ENCODE measurements at places on chromosomes 5 and 9.
A peak's percentile ranks its signal among the peaks of the same experiment; 100 is the strongest.

DNA sequence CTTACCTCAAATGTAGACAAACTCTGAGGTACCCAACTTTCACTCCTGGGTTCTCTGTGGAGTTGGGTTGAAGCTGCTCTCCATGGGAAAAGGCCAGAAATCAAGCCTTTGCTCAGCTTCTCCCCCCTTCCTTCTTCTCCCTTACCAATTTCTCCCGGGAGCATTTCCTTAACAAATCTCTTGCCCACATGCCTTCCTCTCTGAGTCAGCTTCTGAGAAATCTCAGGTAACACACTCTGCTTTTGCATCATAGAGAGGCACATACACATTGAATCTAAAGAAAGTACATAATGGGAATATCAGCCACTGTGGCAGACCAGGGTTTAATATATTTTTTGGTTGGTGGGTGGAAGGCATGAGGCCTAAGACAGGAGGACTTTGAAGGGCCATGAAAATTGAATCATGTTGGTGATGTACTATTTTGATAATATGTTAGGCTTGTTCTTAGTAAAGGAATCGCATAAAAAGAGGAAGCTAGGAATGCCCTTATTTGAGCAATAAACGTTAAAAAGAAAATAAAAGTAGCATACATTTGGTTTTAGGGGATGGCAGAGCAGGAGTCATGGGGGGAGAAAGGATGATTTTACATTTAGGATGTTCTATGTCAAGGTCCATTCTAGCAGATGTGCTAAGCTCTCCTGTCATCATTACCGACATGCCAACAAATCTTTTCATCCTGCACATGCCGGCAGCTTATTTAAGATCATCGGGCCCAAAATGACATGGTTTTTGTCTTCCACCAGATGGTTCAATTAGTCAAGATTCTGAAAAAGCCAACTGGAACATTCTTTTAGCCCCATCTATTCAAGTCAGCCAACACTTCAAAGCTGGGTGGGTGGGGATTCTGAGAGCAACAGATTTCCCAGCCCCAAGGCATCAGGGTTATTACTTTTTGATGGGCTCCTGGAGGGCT is 199.5 kb upstream of the CLINT1 start:
- DNase-seq = no peak

DNA sequence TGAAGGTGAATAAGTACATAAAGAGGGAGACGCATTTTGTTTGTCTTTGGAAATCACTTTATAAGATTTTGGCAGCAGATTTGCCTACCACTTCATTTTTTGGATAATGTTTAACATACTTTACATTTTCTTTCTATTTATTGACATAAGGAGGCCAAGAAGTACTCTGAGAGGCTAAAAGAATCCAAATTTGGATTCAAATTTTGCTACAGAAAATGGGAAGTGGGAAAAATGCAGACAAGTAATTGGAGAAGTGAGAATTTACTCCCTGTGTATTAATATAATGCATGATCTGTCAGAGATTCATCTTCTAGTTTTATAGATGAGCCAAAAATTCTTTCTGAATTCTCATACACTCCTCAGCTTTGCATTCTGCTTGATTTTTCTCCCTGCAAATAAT is 411.2 kb upstream of the CTNND2 start:
- DNase-seq = no peak

- DNase-seq = no peak
Observed at GRCh38 chr5:42492974-42493373, 69.7 kb downstream of the GHR start.

- DNase-seq = peak; percentile 58
Observed at GRCh38 chr9:2267181-2267745, 252.1 kb downstream of the SMARCA2 start.

GRCh38 chr5:142795251-142795650 is 25.1 kb downstream of the ARHGAP26 start:
- no peak for DNase-seq

GRCh38 chr5:96065685-96066385 is 104.2 kb upstream of the ELL2 start:
- DNase-seq = no peak

GRCh38 chr9:109417054-109417453 is 81.1 kb downstream of the PTPN3 start:
- no peak for DNase-seq

DNA sequence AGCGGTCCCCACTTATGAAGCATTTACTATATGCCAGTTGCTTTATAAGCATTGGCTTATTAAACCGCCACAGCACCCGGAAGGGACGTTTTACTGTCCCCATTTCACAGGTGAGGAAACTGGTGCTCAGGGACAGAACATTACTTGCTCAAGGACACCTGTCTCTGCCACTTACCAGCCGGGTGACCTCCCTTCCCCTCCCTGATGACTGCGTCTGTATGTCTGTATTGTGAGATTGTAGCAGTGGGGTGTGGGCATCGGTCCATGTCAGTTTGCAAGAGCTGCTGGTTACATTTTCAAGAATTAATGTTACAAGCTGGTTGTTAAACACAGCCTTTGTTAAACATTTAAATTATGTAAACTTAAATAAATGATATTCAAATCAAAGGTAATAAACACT is 77.6 kb upstream of the LMX1B start:
- DNase-seq = no peak

DNA sequence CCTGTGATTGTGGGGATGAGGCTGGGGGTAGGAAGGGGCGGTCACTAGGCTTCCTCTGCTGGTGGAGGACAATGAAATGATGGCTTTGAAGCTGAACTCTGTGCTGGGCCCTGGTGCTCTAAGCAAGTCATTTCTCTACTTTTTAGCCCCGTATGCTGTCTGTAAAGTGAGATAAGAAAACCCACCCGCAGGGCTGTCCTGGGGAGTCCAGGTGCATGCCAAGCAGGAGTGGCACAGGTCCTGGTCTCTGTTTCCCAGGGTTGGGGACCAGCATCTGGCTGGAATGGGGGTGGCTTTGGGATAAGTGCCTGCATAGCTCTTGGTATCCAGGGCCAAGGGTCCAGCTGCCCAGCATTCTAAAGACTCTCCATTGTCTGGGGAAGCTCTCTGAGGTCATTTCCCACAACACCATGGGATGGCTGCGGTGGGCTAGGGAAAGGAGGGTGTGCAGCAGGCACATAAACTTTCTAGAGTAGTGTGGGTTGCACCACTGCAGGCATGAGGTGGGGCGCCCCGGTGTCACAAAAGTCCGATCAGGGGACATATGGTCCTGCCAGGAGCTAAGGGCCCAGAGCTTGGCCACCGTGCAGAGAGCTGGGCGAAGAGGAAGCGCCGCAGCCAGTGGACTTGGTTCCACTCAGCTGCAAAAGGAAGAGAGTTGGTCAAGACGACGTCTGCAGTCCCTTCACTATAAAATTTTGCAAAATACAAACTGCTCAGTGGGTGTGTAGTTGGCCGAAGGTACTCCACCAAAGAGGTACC is 25.6 kb upstream of the GTF3C5 start:
- DNase-seq = no peak

DNA sequence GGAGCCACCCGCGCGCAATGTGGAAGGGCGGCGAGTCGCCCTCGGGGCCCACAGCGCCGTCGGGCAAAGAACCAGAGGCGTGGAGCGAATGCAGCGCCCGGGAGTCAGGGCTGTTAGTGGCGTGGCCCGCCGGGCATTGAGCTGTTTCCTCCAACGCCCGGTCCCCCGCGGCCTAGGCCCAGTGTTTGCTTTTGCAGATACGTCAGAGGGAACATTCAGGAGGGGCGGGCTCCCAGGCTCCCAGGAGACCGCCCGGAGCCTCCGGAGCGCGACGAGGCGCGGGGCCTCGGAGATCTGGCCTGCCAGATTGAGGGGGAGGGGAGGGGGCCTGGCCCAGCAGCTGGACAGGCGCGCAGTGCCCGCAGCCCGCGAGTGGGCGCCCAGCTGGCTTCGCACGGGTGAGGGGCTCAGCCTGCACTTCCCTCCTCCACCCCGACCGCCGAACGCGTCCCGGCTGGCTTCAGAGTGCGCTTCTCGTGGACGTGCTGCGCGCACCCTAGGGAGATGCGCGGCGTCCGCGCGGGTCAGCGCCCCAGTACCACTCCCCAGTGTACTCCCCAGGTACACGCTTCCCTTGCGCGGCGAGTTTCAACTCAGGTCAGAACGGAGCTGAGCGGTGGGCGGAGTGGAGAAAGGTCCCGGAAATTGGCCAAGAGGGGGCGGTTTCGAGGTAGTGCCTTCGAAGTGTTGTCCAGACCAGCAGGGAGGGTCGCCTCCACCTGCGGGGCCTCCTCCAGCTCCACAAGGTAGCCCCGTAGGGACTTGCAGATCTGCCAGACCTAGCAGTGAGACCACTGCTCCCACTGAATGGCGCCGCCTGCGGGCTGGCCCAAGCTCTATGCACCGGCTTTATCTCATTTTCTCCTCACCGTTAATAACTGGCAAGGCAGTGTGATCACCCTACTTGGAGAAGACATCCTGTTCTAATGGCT is 130.4 kb downstream of the TMEM174 start:
- DNase-seq = no peak

DNA sequence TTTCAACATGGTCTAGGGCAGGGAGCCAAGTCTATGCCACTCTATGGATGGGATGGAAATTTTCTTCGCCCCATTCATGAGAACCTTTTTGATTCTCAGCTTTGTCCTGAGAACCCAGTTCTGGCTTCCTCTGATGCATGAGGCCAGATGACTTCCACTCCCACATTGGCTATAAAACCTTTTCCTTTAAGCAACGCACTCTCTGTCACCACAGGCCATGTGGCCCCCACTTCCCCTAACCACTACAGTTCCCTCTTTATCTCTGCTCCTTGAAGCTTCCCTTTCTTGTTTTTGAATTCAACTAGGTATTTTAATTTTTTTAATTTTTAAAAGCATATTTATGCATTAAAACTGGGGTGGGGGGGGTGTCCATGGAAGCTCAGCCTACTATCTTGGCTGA is 401.3 kb downstream of the ENC1 start:
- no peak for DNase-seq

GRCh38 chr9:92276331-92277032 is 17.0 kb downstream of the IARS1 start:
- DNase-seq = no peak

- DNase-seq = no peak
Observed at GRCh38 chr5:132979367-132979940, 16.0 kb upstream of the AFF4 start.

DNA sequence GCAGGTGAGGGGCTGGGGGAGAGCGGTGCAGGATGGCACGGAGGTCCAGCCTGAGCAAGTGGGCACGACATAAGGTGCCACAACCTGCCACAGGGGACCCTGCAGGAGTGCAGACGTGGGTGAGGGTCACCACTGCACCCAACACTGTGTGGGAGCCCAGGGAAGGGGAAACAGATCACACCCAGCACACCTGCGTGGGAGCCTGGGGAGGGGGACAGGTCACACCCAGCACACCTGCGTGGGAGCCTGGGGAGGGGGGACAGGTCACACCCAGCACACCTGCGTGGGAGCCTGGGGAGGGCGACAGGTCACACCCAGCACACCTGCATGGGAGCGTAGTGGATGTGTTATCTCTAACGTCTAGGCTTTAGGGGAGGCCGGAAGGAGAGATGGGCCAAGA is 47.4 kb upstream of the CLPTM1L start:
- DNase-seq = peak; percentile 7

- DNase-seq = no peak
Observed at GRCh38 chr9:81224166-81225081, 464.9 kb downstream of the TLE1 start.

- no peak for DNase-seq
Observed at GRCh38 chr9:76654051-76654461, 110.2 kb upstream of the PCA3 start.

DNA sequence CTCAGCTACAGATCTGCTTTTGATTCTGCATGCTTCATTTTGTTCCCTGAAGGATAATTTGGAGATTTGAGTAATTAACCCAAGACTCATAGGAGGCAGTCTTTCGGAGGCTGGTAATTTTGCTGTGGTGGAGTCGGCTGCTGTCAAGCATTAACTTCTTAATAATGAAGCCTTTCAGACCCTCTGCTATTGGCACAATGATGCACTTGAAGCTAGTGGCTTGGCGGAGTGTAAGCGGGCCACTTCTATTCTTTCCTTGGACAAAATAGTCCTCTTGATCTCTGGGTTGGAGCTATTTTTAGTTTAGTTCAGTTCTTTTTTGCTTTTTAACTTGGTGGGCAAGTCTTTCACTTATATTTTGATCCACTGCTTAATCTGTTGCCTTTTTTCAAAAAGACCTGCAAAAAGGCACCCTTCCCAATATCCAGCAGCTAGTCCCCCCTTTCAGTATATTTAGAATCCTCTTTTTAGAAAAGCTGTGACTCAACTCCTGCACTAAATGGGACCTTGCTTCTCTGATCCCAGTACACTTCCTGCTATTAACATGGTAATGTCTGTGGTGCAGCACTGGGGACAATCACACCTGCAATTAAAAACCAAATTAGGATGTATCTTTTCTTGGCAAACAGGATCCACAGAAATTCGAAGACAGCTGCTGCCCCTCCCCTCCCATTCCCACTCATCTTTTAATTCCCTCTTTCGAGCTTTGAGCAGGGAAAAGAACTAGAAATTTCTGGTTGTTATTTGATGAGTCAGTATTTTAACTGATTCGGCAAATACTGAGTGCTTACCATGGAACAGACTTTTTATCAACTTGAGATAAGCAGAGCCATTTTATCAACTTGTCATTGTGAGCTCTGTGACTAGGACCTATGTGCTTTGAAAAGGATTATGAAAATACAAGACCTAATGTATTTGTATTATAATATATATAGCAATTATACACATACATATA is 169.4 kb upstream of the ANKRD55 start:
- DNase-seq = no peak

- no peak for DNase-seq
Observed at GRCh38 chr9:113215132-113215531, 5.9 kb downstream of the FKBP15 start.

GRCh38 chr9:114002986-114003350 is 75.1 kb downstream of the AMBP start:
- DNase-seq = no peak

DNA sequence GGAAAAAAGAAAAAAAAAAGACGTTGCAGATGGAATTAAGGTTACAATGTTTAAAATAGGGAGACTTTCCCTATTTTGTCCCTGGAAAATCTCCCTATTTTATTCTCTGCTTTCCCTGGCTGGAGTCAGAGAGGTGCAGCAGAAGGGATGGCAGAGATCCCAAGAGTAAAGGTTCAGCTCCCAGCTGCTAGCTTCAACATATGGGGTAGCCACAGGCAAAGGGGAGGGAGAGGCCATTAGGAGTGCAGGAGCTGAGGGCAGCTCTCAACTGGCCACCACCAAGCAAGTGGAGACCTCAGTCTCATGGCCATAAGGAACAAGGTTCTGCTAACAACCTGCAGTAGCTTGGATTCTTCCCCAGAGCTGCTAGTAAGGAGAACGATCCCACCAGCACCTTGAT is 367.0 kb upstream of the DAP start:
- DNase-seq = no peak

DNA sequence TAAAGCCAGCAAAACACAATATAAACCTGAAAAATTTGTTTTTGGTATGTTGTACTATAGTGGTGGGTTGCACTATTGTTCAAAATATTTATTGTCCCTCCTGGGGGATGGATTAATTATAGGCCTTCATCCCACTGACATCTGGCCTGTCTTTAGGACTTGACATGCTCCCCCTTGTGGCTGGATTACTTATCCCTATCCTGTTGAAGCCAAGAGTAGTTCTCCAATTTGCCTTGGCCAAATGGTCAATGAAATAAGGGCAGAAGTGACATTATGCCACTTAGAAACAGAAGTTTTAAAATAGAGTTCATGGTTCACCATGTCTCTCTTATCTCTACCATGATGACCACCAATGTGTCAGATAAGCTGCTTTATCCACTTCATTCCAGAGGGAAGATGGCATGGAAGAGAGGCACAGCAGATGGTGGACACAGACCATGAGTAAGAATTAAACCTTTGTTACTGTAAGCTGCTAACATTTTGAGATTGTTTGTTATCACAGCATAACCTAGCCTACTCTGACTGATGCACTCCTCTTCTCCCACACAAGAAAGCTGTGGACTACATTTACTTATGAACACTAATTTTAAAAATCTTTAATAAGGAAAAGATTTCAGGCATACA is 29.2 kb upstream of the ARHGEF28 start:
- DNase-seq = no peak

Measured in left ventricle myocardium superior (tissue), 1 donor.